NCI-H2081 (cell line): ENCODE measurements at places on chromosomes 2 and 18.
A peak's percentile ranks its signal among the peaks of the same experiment; 100 is the strongest.

DNA sequence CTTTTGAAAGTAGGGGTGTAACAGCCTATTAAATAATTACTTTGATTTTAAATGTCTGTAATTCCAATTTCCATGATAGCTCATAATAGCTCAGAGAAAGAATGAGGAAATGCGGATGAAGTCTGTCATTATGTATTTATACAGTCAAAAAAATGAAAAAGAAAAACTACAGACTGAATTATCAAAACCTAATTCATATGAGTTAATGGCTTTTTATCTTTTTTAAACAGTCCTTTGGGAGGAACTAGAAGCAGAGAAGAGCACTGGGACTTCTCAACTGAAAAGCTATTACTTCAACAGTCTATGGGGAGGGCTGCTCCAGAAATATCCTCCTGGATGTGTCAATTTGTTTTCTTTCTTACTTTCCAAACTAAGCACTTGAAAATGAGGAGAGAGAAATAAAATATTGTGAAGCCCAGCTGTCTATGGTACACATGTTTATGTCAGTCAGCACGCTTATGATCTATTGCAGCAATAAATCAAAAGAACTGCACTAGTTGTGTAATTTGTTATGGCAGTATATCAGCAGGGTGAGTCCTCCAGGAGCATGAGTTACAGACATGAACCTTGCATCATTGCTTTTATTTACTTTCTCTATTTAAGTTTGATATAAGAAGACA is 1550.2 kb downstream of the LRP1B start:
- DNase-seq: no peak

DNA sequence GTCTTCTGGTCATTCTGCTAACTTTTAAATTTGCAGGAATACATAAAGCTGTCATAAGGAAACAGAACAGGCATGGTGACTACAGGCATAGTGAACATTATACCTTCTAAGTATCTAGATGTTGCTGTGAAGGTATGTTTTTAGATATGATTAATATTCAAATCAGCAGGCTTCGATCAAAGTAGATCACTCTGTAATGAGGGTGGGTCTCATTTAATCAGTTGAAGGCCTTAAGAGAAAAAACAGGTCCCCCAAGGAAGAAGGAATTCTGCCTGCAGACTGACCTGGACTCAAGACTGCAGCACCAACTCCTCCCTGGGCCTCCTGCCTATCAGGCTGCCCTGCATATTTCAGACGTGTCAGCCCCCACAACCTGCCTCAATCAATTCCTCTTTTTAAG is 104.0 kb downstream of the L3MBTL4 start:
- DNase-seq: no peak

DNA sequence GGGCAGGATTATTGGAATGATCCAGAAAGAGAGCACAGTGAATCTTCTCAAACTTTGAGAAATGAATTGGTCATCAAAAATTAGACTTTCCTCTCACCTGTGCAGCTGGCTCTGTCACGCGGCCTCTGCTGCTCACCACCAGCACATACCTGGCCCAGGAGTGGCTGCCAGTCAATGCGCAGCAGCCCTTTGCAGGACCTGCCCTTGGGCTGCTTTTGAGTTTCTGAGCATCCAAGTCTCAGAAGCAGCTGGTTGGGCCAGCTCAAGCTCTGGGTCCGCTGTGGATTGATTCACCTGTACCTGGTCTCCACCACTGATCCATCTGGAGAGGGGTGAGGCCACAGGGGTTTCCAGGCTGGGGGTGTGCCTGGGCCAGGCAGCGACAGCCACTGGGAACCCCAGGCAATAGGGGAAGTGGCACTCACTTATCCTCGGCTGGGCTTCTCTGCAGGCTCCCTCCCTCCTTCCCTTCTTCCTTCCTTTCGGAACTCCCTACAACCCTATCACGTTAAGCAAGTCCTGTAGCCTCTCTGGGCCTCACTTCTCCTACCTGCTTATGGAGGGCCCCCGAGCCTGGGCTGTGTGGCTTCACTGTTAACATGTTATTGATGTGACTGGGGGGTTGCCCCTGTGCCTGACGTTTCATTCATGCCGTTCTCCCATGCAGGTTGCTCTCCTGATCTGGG is 48.1 kb downstream of the SH3BP4 start:
- no peak for DNase-seq

- DNase-seq: no peak
Measured at GRCh38 chr2:62114564-62114963, 81.4 kb upstream of the B3GNT2 start.

DNA sequence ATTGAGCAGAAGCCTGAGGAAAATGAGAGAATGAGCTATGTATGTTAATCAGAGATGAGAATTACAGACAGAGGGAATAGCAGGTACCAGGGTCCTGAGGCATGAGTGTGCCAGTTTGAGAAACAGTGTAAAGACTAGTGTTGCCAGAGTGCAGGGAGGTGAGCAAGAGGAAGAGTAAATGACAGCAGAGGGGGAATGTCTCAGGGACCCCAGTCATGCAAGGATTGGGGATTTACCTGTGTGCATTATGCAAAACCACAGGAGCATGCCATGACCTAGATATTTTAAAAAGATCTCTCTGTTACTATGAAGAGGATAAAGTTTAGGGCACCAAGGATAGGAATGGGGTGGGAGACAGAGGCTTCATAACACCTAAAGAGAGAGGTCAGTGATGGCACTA is 72.1 kb downstream of the TTC32 start:
- no peak for DNase-seq

- DNase-seq: peak; percentile 83
Measured at GRCh38 chr2:240434728-240435456, 571 bp upstream of the GPC1 start.

GRCh38 chr2:166331468-166331867 is 44.3 kb downstream of the SCN9A start:
- no peak for DNase-seq

DNA sequence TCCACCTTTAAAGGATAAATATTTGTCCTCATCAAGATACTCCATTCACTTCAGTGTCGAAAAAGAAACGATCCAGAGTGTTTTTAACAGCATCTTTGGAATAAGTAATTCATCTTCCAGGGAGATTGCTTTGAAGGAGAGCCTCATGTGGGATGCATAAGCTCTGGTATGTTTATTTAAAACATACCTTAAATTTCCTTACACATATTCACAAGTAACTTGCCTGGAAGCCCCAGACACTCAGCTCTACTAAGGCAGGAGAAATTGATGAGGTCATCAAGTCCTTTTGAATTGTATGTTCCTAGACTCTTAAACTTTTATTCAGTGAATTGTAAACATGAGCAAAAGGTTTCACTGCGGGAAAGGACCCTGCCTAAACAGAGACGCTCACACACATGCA is 103.0 kb downstream of the CDK15 start:
- no peak for DNase-seq

GRCh38 chr2:231138699-231139098 is 13.9 kb upstream of the HTR2B start:
- DNase-seq: peak; percentile 80

DNA sequence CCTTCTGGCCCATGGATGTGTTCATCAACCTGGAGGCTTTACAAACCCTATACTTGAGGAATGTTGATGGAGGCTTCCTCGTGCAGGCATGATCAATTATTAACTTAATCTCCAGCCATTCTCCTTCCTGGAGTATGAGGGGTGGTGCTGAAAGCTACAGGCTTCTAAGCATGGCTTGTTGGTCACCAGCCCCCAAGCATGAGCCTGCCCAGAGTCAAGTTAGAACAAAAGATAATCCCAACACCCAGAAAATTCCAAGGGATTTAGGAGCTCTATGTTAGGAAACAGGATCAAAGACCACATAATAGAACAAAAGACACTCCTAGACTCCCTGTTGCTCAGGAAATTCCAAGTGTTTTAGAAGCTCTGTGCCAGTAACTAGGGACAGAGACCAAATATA is 63.1 kb downstream of the FAM171B start:
- no peak for DNase-seq

- DNase-seq: no peak
Measured at GRCh38 chr2:127434515-127434914, 16.3 kb downstream of the PROC start.

- no peak for DNase-seq
Measured at GRCh38 chr18:22026889-22027288, 142.5 kb upstream of the GATA6 start.

GRCh38 chr18:37483221-37483971 is 82.2 kb downstream of the CELF4 start:
- no peak for DNase-seq

- no peak for DNase-seq
Measured at GRCh38 chr18:63318889-63319382, 633 bp downstream of the BCL2 start.

- no peak for DNase-seq
Measured at GRCh38 chr2:207235621-207236020, 69.9 kb upstream of the KLF7 start.

GRCh38 chr2:95029898-95030341 is 4.4 kb downstream of the MAL start:
- DNase-seq: no peak

- no peak for DNase-seq
Measured at GRCh38 chr2:46018773-46019591, 278.2 kb upstream of the EPAS1 start.

- DNase-seq: peak; percentile 95
Measured at GRCh38 chr2:119240311-119241204, 16.9 kb downstream of the STEAP3 start.

DNA sequence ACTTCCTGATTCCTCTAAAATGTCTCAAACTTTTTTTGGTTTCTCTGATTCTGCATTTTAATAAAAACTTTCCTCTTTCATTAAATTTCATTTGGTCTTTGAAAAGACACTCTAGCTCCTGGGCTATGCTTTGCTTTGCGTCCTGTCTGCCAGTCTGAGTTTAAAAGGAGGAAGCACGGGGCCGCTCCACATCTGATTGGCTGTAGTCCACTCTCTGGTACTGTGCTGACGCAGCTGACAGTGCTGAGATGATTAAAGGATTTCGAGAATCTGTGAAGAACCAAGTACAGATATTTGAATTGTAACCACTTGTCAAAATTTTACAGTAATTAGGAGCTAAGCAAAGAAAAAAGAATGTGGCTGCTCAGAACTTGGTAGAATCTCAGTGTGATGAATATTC is 199.6 kb upstream of the HNMT start:
- DNase-seq: no peak

- DNase-seq: no peak
Measured at GRCh38 chr2:95388856-95389244, 13.7 kb upstream of the FAHD2A start.

DNA sequence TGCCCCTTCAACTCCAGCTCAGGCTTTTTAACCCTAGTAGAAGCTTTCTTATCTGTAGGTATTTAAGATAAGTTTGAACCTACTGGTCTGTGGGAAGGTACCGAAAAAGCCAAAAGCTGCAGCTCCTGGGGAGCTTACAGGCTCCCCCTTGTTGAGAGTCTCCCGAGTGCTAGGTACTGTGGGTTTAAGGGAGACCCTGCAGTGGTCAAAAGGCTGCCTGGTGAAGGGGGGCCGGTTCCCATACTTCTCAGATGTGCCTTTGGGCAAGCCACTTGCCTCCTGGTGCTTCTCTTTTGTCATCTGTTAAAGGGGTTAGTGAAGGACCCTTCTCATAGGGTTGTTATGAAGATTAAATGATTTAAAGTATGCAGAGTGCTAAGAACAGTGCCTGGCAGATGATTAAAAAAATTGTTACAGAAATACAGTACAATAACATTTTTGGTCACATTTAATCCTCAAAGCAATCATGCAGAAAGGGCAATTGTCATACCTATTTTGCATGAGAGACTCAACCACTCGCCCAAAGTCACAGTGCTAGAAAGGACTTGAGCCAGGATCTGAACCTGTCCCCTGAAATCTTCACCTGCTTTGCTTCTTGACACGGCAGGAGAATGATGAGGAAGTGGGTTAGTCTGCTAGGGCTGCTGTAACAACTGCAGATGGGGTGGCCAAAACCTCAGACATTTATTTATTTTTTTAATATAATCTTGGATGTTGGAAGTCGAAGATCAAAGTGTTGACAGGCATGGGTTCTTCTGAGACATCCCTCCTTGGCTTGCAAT is 62.5 kb downstream of the NEDD4L start:
- no peak for DNase-seq

DNA sequence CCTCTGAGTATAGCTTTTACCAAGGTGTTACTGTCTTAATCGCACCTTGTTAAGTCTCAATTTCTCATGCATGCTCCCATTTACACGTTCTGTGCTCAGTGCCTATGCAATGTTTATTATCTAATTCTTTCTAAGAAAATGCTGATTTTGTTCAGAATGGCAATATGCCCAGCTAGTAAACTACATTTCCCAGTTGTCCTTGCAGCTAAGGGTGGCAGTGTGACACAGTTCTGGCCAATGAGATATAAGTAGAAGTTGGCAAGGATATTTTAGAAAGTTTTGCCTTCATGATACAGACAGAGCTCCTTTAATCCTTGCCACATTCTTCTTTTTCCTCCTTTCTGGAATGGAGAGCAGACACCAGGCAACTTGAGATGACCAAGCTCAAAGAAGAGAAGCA is 45.3 kb downstream of the POLE4 start:
- no peak for DNase-seq

DNA sequence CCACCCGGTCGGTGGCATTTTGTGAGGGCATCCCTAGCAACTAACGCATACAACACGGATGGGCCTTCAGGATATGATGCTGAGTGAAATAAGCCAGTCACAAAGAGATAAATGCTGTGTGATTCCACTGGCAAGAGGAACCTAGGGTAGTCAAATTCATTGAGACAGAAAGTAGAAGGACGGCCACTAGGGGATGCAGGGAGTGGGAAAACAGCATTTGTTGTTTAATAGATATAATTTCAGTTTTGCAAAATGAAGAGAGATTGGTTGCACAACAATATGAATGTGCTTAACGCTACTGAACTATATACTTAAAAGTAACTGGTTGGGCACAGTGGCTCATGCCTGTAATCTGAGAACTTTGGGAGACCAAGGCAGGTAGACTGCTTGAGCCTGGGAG is 112.9 kb downstream of the AFF3 start:
- DNase-seq: no peak

DNA sequence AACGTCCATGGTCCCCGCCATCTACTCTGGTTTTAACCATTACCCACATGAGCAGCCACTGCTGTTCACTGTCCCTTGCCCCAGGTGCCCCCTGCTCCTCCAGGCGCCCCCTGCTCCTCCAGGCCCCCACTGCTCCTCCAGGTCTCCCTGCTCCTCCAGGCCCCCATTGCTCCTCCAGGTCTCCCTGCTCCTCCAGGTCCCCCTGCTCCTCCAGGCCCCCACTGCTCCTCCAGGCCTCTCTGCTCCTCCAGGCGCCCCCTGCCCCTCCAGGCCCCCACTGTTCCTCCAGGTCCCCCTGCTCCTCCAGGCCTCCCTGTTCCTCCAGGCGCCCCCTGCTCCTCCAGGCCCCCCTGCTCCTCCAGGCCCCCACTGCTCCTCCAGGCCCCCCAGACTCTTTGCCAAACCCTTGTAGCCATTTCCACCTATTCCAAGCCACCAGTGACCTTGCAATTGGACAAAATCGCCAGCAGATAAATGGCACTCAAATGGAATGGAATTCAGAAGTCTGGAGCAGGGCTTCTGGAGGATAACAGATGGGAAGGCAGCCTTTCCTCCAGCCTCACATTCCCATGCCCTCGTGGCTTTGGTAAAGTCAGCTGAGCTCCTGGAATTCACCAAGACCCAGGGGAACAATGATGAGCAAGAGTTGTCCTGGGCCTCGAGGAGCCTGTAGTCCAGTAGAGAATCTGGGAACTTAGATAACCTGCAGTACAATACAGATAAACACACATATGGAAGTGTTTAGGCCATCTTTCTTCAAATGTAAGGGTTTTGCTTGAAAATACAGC is 13.3 kb upstream of the RPL31 start:
- DNase-seq: no peak

- no peak for DNase-seq
Measured at GRCh38 chr2:26666671-26667070, 25.5 kb upstream of the CIB4 start.

GRCh38 chr18:28504066-28504465 is 327.1 kb upstream of the CDH2 start:
- no peak for DNase-seq
